NCI-H1417 treated with DMSO at 0.1 percent for 48 hours (cell line): ENCODE measurements at places on chromosomes 5 and 9.

DNA sequence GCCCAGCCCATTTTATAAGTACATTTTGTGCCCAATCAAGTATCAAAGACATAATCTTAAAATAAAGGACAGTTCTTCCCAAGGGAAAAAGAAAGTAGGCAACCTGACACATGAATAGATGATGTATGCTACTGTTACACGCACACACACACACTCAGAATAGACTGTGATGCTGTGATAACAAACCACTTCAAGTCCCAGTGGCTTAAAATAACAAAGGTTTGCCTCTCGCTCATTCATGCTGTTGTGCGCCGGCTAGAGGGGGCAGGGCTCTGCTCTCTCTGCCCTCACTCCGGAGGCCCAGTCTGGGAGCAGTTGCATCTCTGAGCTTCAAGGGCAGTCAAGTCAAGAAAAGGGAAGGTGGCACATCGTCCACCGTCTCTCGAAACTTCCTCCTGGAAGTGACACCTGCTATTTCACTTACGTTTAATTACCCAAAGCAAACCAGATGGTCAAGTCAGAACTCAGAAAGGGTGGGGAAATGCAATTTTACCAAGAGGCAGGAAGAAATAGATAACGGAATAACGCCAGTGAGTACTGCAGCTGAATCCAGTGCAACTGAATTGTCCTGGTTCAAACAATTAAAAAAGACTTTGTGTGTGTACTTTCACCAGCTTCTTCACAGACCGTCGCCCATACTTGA lies 43.3 kb downstream of the ANKRD33B start:
- no peak for DNase-seq

DNA sequence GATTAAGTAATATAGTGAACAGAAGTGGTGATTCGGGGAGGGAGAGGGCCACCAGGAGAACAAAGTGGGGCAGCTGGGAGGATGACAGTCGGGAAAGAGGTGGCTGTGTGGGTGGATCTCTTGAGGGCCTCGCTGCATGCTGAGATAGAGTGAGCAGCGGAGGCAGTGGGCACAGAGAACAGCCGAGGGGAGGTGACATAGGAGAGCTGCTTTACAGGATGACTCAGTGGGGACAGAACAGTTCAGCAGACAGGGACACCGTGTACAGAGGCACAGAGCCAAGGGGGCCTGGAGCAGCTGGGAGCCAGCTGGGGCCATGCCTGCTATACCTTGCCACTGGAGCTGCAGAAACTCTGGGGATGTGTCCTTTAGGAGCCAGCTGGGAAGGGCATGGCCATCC lies 273.9 kb downstream of the GADD45G start:
- DNase-seq, result no peak

DNA sequence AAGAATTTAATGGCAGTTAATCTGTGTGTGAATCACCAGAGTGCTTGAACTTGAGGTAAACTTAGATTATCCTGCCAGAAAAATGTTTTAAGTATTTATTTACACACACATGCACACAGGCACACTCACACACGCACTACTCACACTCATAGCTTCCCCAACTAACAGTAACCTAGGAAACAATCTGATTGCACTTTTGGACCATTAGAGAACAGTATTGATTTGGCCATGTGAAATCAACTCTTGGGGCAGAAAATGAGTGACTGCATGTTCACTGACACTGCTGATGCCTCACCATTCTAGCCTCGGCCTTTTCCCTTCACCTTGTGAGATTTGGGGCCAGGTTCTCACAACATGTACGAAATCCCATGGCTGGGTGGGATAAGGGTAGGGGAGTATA lies 64.1 kb downstream of the SLC1A3 start:
- no peak for DNase-seq

GRCh38 chr5:143062379-143062778 lies 292.2 kb downstream of the ARHGAP26 start:
- no peak for DNase-seq

- DNase-seq, result no peak
Measured at GRCh38 chr9:12657998-12658397, 35.2 kb upstream of the TYRP1 start.

- no peak for DNase-seq
Measured at GRCh38 chr5:6496636-6497035, 48.0 kb downstream of the UBE2QL1 start.

- no peak for DNase-seq
Measured at GRCh38 chr9:17025281-17025680, 109.6 kb upstream of the CNTLN start.

DNA sequence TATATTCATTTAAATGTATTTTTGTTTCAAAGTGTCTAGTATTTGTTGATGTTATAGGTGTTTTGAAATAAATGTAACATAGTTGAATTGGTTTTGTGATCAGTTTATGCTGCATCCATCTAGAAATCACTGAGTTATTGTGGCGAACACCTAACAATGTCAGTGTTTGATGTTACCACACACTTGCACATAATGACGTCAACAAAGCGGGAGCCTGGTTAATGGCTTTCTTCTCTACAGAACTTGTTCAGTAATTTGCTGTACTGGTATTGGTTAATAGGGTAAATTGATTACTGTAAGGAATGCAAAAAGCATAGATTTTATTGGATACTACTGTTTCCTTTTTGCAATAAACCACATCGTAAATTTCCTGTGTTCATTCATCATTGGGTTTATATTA lies 133.0 kb downstream of the ATG10 start:
- DNase-seq, result no peak

- no peak for DNase-seq
Measured at GRCh38 chr5:89353837-89354551, 471.0 kb upstream of the MEF2C start.

DNA sequence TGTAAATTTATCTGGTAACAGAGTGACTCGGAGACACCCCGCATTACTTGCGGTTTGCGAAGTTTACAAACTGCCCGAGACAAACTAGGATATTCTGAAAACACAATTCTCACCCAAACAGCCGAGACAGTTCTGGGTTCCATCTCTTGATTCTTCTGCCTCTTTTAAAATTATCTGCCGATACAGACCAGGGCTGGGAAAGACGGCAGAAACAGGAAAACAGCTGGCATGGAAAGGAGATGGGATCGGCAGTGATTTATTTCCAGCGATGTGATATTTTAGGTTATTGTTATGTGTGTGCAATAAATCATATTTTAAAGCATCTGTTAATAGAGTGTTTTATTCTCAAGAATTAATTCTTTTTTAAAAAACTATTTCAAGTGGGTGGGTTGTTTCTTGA lies 93.3 kb upstream of the LMX1B start:
- DNase-seq, result no peak

DNA sequence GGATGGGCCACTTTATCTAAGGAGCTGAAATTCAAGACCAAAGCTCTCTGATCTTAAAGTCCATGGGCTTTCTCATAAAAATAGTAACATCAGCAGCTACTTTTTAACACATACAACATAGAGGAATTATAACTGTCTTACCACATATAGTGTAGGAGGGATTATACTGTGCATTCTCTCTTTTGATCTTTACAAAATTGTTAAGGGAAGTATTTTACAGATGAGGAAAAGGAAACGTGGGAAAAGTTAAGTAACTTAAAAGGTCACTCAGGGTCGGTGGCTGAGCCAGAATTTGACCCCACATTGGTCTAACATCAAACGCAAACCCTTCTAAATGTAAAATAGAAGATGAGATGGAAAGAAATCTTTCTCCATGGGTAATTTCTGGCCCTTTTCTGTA lies 38.4 kb downstream of the ZNF608 start:
- no peak for DNase-seq

DNA sequence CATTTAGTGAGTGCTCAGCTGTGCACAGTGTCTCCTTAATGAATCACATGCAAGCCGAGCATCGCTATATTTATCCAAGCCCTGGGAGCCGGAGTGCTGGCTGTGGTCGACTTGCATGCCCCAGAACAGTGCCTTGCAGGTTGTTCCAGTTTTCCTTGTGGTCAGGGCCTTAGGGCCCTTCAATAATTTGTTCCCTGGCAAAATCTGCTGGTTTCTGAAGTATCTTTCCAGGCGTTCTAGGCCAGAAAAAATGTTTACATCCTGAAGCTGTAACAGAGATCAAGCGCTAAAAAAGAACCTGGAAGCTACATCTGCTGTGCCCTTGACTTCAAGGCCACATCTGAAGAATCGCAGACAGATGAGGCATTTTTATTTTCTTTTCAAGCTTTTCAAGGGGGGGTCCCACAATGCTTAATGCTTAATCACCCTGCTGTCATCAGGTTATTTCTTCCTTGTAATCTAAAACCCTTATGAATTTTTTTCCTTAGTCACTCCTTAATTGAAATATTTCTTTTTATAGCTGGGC lies 105.8 kb downstream of the DOCK2 start:
- DNase-seq, result no peak

- DNase-seq, result no peak
Measured at GRCh38 chr9:23615569-23615968, 210.5 kb downstream of the ELAVL2 start.

DNA sequence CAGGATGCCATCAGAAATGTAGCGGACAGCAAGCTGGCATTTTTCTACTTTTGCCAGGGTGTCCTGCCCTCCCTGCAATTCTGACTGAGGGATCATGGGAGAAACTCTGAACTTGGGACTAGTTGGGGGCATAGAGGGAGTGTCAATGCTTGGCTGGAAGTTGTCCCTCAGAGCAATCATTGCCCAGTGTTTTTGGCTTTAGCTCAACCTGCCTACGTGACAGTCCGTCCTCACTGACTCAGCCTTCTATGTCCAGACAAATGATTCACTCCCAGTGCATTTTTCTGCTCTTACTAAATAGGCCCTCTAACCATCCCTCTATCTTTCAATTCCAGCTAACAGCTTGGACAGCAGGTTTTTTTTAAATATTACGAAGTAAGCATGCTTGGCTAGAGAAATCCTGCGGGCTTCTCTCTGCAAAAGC lies 627.4 kb downstream of the TLR4 start:
- DNase-seq, result no peak

DNA sequence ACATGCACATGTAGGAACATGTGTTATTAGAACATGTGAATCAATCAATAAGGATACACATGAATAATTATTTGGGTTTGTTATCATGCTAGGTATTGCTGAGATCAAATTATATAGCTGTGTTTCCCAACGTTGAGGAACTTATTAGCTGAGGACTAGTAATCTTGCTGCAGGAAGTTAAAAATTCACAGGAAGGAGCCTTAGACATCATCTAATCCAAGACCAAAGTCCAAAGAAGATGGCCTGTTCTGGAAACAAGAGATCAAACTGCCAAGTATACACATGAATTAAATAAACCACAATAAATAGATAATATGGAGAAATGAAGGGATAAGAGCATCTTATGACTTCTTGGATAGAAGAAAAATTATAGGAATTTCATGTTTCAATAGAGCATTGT lies 19.9 kb downstream of the POU5F2 start:
- no peak for DNase-seq

DNA sequence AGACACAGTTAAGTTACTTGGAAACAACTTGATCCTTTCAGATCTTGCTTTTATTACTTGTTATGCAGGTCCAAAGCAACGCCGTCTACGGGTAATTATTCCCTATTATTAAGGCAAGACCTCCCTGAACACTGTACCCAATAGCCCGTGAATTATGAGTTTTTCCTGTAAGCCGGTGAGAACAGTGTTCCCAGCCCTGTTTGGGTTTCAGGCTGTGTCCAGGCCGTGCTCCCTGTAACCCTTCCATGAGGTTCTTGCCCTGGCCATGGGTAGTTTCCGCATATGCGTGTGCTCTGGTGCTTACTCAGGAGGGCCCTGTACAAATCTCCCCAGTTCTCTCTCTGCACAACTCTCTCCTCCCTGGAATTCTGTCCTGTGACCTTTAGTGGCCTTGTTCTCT lies 65.6 kb upstream of the CNOT6 start:
- no peak for DNase-seq

DNA sequence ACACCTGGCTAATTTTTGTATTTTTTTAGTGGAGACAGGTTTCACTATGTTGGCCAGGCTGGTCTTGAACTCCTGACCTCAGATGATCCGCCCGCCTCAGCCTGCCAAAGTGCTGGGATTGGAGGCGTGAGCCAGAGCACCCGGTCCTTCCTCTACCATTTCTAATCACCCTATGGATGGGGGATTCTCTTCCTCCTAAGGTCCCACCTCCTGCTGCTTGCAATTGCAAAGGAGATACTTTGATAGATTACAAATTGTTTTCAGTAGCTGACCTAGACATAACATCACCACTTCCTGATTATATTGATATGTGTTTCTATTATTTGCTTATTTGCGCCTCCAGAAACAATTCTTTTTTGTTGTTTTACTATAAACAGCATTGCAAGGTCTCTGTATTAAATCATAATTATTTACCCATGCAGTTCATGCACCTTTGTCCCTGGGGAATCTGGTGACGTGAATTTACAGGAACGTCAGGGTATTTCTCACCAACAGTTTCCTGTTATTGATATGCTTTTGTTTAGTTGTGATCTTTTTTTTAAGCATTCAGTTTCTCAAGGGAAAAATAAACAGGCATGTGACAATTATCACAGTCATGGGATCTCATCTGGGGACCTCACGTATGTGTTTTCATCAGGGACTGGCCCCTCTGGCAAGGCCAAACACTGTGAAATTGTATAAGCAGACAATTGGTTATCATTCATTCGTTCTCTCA lies 43.2 kb downstream of the ESM1 start:
- no peak for DNase-seq

DNA sequence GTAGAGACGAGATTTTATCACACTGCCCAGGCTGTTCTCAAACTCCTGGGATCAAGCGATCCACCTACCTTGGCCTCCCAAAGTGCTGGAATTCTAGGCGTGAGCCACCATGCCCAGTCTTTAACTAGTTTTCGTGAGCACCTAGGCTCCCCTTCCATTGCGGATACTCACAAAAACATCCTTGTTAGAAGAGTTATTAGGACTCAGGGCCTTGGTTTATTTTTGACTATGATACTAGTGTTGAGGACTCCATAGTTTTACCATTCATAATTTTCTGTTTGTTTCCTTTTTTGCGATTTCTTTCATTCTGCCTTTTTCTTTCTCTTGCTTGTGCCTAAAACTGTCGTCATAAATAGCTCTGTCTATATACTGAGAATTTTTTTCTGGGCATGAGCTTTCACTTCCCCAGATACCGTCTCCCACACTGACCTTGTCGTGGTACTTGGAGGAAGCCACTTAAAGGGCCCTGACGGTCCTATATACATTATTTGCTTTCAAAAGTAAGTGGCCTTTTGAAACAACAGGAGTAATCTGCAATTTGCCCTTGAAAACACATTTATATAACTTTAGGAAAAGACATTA lies 5.2 kb downstream of the F2R start:
- DNase-seq, result no peak

- no peak for DNase-seq
Measured at GRCh38 chr5:17308326-17309065, 91.1 kb downstream of the BASP1 start.

- DNase-seq, result no peak
Measured at GRCh38 chr5:38800515-38800914, 45.3 kb upstream of the OSMR start.

DNA sequence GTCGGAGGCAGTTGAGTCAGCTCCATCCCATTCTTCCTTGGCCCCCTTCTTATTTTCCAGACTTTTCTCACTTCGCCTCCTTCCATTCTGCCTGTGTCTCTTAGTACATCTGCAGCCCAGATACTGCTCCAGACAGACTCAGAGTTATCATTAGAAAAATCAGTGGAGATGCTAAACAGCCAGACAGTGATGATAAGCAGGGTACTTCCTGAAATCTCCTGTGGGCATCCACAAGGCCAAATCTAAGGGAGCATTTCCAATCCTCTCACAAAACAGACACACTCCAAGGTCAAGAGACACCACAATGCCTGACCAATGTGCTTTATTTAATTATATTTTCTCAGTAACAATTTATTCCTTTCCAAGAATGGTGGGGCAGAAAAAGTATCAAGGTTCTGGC lies 14.5 kb upstream of the RLN1 start:
- no peak for DNase-seq
